ENCODE measurements at places on chromosomes 2 and 18.
A peak's percentile ranks its signal among the peaks of the same experiment; 100 is the strongest.

DNA sequence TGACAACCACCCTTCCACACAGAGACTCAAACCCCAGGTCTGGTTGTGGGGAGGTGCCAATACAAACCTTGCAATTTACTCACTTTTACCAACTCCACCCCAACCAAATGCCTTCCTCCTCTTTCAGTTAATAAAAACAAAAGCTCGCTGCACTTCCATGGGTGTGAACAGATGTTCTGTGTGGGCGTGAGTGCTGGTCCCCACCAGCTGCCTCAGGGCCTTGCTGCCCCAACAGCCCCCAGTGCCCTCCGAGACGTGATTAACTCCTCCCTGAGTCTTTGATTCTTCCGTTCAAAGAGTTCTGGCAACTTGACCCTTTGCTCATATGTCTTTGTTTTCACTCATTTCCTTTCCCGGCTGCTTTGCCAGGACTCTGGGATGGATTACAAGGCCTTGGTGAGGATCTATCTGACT is 258.9 kb upstream of the CXCR4 start:
- H3K27ac ChIP-seq: peak overlapping the region; percentile 87
- no peaks in the 10 kb centered on the region for H3K36me3 ChIP-seq
- peaks cover 61% of the 10 kb centered on the region for H3K4me1 ChIP-seq
- peak overlapping the region; percentile 39 for H3K4me3 ChIP-seq
- no peaks in the 10 kb centered on the region for H3K27me3 ChIP-seq
- DNase-seq: no peak

DNA sequence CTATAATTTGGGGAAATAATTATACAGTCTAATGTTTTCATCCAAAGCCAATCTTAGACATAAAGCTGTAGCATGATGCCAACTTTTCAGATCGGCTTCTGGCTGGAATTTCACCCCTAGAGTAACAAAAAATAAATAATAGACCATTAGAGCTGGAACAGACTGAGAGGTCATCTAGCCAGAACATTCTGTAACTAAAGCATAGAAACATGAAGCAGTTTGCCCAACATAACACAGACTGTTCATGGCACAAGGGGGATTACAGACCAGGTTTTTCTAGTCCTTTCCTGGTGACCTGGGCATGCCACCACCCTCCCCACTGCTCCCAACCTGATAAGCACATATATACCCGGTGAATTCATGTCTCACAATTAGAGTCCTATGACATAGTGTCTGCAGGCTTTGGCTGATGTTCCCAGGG is 116.4 kb upstream of the PPP1CB start:
- H3K27ac ChIP-seq: no peak overlapping the region
- H3K27me3 ChIP-seq: no peaks in the 10 kb centered on the region
- H3K4me1 ChIP-seq: peaks cover 30% of the 10 kb centered on the region
- DNase-seq: no peak
- no peaks in the 10 kb centered on the region for H3K36me3 ChIP-seq

DNA sequence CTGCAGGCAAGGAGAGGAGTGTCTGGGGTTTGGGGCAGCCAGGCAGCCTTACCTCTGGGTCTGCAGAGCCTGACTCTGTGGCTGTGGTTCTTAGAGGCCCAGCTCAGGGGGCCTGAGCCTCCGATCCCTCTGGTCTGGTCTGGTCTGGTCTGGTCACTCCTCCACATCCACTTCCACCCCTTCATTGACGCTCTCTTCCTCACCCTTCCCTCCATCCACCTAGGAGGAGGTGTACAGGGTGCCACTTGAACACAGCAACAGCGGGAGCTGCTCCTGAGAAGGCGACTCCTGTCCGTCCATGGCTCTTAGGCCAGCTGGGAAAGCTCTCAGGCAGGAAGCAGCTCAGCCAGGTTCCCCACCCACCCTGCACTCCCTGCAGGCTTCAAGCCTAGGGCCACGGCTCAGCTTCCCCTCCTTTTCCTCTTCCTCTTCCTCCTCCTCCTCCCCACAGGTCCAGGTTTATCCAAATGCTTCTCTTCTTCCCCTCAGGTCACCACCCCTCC is 16.9 kb downstream of the GPR55 start:
- H3K27ac ChIP-seq: peak overlapping the region; percentile 74
- H3K4me1 ChIP-seq: peaks cover 82% of the 10 kb centered on the region
- H3K4me3 ChIP-seq: peak overlapping the region; percentile 77
- peaks cover 3% of the 10 kb centered on the region for H3K36me3 ChIP-seq
- no peak for DNase-seq

- H3K36me3 ChIP-seq: no peaks in the 10 kb centered on the region
- no peak overlapping the region for H3K27ac ChIP-seq
- no peaks in the 10 kb centered on the region for H3K27me3 ChIP-seq
- DNase-seq: no peak
Measured at GRCh38 chr18:41524674-41525470, 430.2 kb upstream of the PIK3C3 start.

DNA sequence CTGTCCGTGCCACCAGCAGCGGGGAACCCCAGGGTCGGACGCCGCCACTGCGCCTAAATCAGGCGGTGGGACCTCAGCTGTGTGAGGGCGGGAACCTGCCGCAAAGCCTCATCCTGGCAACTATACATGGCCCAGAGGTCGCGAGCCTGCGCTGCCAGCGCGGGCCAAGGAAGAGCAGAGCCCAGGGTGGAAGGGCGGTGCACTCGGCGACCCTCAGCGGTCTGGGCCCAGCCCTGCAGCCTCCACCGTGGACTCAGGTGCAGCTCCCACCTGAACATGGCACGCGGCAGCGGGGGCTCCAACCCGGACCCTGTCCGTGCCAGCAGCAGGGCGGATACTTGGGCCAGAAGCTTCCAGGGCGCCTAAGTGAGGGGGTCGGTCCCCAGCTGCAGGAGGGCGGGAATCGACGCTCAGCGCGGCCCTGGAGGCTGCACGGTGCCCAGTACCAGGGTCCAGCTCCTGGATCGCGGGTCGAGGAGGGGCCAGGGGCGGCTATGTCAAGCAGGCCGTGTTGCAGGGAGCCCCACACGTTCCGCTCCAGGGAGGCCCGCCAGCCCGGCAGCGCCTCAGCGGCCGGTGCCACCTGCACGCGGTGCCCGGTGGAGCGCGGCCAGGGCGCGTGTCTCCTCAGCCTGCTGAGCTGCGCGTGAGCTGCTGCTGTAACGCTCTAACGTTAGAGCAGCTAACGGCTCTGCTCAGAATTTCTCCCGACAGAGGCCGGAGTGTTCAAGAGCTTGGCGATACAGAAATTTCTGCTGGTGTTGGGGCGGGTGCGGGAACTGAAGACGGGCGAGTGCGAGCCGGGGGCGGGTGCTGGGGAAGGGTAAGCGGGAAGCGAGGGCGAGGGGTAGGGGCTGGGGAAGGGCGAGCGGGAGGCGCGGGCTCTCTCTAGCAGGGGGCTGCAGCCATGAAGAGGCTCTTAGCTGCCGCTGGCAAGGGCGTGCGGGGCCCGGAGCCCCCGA is at the start of gene ANKRD30B:
Gene ANKRD30B (plus strand): TSS at position 660 of the 962 bp plus-strand sequence. CDS start 248 bp downstream, at position 908.
- DNase-seq: no peak
- H3K4me3 ChIP-seq: no peak within 1 kb of the TSS
- H3K27me3 ChIP-seq: peaks cover 10% of the 10 kb centered on the region
- H3K4me1 ChIP-seq: no peaks in the 10 kb centered on the region
- no peak within 1 kb of the TSS for H3K27ac ChIP-seq

- H3K4me1 ChIP-seq: no peaks in the 10 kb centered on the region
- H3K4me3 ChIP-seq: no peak overlapping the region
- no peaks in the 10 kb centered on the region for H3K36me3 ChIP-seq
- no peak overlapping the region for H3K27ac ChIP-seq
Measured at GRCh38 chr18:57923611-57924010, 120.4 kb upstream of the NEDD4L start.

GRCh38 chr2:136205615-136206014 is 87.7 kb upstream of the CXCR4 start:
- H3K27ac ChIP-seq: peak overlapping the region; percentile 3
- H3K27me3 ChIP-seq: no peaks in the 10 kb centered on the region
- no peak for DNase-seq
- no peak overlapping the region for H3K4me3 ChIP-seq

- H3K4me3 ChIP-seq: no peak overlapping the region
- no peak for DNase-seq
- H3K36me3 ChIP-seq: no peaks in the 10 kb centered on the region
- no peak overlapping the region for H3K27ac ChIP-seq
Measured at GRCh38 chr18:24878289-24878688, 417.9 kb downstream of the HRH4 start.

DNA sequence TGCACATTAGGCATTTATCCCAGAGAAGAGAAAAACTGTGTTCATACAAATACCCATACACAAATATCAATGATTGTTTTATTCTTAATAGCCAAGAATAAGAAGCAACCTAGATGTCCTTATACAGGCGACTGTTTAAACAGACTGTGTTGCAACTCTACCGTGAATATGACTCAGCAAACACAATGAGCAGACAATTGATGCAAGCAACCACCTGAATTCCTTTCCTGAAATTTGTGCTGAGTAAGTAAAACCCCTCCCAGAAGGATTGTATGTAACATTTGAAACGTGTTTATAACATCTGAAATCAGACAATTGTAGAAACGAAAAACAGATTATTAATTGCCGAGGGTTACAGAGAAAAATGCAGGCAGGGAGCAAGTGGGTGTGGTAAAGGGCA is 621.9 kb upstream of the SOX11 start:
- no peak for DNase-seq
- H3K4me1 ChIP-seq: no peaks in the 10 kb centered on the region
- no peaks in the 10 kb centered on the region for H3K36me3 ChIP-seq
- H3K4me3 ChIP-seq: no peak overlapping the region
- no peaks in the 10 kb centered on the region for H3K27me3 ChIP-seq

- DNase-seq: no peak
- no peaks in the 10 kb centered on the region for H3K27me3 ChIP-seq
- no peaks in the 10 kb centered on the region for H3K4me1 ChIP-seq
Measured at GRCh38 chr2:52423111-52423510, 1344.5 kb upstream of the CHAC2 start.

- H3K27ac ChIP-seq: no peak overlapping the region
- H3K4me1 ChIP-seq: no peaks in the 10 kb centered on the region
- DNase-seq: no peak
- H3K36me3 ChIP-seq: no peaks in the 10 kb centered on the region
- H3K4me3 ChIP-seq: no peak overlapping the region
Measured at GRCh38 chr2:140586379-140586778, 1544.4 kb downstream of the LRP1B start.

GRCh38 chr18:39348757-39349156 is 1783.2 kb upstream of the CELF4 start:
- no peak for DNase-seq
- H3K4me1 ChIP-seq: no peaks in the 10 kb centered on the region
- no peaks in the 10 kb centered on the region for H3K27me3 ChIP-seq
- H3K27ac ChIP-seq: no peak overlapping the region

GRCh38 chr18:2009942-2010697 is 561.2 kb downstream of the METTL4 start:
- H3K36me3 ChIP-seq: no peaks in the 10 kb centered on the region
- H3K27ac ChIP-seq: no peak overlapping the region
- no peaks in the 10 kb centered on the region for H3K27me3 ChIP-seq
- DNase-seq: no peak
- no peaks in the 10 kb centered on the region for H3K4me1 ChIP-seq

DNA sequence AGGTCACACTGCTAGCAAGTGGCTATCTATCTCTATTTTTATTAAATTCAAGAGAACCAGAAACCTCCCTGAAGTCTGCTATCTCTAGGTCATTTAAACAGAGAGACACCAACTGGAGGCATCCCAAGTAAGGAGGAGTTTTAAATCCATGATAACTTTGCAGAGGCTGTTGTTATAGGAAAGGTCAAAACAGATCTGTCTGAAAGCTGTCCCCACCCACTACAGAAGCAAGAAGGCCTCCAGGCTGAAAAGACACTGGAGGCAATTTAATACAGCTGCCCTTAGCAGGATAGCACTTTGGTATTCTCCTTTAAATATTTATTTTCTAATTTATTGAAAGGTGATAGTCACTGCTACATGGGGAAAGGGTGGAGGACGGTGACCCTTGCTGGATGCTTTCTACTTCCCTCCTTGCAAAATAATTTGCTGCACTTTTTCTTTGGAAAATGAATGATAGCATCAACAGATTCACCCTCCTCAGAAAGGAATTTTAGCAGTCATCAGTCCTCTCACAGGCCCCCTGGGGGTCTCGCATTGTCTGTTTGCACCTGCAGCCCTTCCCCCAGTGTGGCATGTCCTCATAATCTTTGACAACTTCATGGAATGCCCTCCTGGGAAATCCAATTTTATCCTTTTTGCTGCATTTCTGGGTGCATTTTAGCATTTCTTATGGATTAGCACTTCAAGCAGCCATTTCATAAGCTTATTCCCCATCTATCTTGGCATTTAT is 429.5 kb upstream of the TNP1 start:
- no peak overlapping the region for H3K4me3 ChIP-seq
- DNase-seq: no peak
- H3K4me1 ChIP-seq: no peaks in the 10 kb centered on the region
- no peaks in the 10 kb centered on the region for H3K27me3 ChIP-seq
- no peak overlapping the region for H3K27ac ChIP-seq

GRCh38 chr2:216799873-216800431 is 59.9 kb downstream of the TNP1 start:
- H3K4me3 ChIP-seq: no peak overlapping the region
- DNase-seq: no peak
- H3K4me1 ChIP-seq: no peaks in the 10 kb centered on the region
- no peak overlapping the region for H3K27ac ChIP-seq
- peaks cover 4% of the 10 kb centered on the region for H3K27me3 ChIP-seq
